ENCODE measurements at places on chromosomes 12 and 14.

DNA sequence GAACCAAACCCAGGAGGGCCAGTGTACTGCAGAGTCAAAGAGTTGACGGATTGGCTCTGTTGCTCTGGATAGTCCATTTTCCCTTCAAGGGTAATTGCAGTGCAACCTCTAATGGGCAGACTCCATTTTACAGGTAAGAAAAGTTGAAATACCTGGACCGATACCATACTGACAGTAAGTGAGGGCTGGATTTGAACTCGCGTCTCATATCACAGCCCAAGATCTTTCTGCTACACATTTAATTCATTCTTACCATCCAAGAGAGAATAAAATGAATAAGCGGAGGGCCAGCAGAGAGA, 356 bp upstream of the ZC3H14 start:
- DNase-seq: no peak

- no peak for DNase-seq
These were observed 116.4 kb downstream of the PRICKLE1 start for GRCh38 chr12:42473130-42473529.

DNA sequence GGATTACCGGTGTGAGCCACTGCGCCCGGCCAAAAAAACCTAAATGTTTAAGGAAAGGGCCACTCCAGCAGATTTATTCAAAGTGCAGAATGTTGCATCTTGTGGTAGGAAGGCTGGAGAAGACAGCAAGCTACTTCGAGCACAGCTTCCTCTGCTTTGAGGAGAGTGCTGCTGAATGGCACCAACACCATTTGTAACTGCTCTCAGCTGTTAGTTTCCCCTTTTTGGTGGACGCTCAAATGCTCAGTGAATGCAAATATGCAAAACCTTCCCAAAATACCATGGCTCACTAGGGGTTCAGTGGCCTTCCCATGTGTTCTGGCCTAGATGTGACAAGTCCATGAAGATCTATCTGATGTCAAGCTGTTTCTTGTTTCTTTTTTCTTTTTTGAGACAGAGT, 2.9 kb upstream of the TDRD9 start:
- no peak for DNase-seq

DNA sequence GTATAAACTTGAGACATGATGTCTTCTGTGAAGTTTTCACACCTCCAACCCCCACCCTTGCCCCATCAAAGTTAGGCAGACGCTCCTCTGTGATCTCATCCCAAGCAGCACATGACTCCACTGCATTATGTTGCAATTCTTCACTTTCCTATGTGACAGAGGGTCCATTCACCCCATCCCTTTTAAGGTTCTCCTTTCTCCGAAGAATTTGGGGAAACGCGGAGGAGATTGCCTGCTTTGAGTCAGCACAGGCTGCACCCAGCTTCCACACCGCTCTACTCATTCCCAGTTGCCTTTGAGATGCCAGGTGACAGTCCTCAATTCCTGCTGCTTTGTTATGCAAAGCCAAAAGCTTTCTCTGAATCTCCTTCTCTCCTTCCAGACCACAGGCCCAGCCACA, 61.8 kb downstream of the PHLDA1 start:
- DNase-seq: no peak

- DNase-seq: no peak
These were observed 8.8 kb upstream of the PEX5 start for GRCh38 chr12:7180685-7181084.

DNA sequence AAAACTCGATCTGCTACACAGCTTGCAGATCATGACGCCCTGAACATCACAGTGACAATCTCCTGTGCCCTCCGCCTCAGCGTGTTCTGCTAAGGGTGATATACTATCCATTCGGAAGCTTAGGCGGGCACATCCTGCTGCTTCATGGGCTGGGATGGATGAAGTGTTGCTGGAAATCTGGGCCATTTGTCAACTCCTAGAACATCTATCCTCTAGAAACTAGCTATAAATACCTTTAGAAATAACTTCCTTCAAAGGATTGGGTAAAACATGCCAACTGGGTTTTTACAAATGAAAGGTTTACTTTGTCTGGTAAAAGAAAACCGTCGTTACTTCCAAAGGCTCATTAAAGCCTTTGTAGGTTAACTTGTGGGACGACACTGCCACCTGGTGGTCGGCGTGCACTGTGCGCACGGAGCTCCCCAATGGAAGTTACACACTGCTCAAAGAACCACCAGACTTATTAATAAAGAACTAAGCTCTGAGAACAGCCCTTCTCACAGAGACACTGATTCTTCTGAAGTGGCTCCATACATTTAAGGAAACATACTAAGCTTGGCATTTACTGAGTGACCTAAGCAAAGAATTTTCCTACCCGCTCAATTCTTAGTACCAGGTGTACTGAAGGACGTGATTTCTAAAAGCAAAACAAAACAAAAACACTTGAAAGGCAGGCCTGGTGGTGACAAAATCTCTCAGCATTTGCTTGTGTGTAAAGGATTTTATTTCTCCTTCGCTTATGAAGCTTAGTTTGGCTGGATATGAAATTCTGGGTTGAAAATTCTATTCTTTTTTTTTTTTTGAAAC, 21.6 kb upstream of the CACNA2D4 start:
- DNase-seq: peak; percentile 92

GRCh38 chr12:100942984-100943749, 148.6 kb downstream of the ANO4 start:
- no peak for DNase-seq

GRCh38 chr12:24478254-24478653, 470.6 kb downstream of the BCAT1 start:
- DNase-seq: no peak

DNA sequence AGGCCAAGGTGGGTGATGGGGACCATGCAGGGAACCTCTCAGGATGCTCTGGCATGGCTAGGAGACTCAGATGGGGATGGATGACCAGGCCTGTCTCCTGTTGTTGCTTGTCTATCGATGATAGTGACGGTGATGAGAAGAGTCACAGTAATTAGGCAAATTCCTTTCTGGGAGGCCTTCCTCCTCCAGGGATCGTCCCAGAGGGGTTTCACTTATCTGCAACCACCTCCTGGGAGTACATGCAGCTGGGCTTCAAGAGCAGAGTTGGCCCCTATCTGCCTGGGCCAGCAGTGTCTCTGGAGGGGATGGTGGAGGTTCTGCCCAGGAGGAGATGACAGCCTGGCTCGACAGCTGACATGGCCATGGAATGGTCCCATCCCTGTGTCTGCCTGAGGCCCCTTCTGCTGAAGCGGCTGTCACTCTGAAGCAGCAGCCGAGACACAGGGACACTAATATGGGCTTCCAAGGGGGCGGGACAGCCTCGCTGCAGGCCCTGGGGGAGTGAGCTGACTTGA, 27.5 kb upstream of the OAS1 start:
- no peak for DNase-seq

GRCh38 chr12:16604596-16605252, 1.2 kb downstream of the LMO3 start:
- DNase-seq: no peak

DNA sequence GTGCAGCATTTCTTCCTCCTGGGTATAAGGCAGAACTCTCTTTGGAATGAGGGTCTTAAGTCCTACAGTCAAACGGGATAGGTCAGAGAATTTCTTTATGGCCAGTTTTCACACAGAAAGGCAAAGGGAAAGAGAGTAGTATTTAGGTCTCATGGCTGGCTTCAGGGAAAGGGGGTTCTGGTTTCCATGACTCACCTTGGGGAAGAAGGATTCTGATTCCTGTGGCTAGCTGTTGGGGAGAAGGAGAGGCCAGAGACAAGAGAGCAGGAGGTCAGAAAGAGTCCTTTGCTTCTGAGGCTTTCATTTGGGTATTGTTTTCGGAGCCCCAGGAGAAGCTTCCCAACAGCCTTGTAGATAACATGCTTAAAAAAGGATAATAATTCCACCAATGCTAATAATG, 332.5 kb downstream of the NPAS3 start:
- no peak for DNase-seq

GRCh38 chr14:86597279-86597678, 1067.3 kb downstream of the FLRT2 start:
- no peak for DNase-seq

- no peak for DNase-seq
These were observed 340.6 kb downstream of the SEC23A start for GRCh38 chr14:38762426-38762825.

GRCh38 chr14:105537580-105538474, 11.4 kb downstream of the TMEM121 start:
- DNase-seq: peak; percentile 80

DNA sequence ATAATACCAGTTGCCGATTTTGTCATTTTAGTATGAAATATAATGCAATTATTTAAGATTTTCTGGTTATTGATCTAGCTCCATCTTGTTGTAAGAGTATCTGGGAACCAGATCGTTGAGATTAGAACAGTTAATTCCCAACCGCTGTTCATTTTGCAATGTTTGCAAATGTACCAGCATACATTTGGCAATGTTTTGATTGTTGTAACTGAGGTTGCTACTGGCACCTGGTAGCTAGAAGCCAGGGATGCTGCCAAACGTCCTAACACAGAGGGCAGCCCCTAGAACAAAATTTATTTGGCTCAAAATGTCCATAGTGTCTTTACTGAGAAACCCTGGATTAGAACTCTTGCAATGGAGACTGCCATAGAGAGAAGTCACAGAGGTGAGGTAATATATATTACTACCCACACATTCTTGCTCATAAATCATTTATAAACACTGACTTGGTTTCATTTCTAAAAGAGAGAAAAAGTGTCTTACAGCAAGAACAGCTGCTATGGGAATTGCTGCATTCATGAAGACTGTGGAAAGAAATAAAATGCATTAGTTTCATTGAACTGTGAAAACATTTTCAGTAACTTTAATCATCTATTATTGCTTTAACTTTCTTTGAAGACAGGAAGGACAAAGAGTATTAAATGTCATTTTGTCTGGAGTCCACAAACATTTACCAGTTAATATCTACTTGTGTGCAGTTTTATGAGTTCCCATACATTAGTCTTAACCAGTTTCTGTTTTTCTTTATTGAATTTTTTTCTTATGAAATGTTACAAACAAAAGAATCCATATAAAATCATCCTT, 46.2 kb downstream of the ABCC9 start:
- DNase-seq: no peak

- DNase-seq: no peak
These were observed 7.7 kb upstream of the MDM2 start for GRCh38 chr12:68800294-68800693.

DNA sequence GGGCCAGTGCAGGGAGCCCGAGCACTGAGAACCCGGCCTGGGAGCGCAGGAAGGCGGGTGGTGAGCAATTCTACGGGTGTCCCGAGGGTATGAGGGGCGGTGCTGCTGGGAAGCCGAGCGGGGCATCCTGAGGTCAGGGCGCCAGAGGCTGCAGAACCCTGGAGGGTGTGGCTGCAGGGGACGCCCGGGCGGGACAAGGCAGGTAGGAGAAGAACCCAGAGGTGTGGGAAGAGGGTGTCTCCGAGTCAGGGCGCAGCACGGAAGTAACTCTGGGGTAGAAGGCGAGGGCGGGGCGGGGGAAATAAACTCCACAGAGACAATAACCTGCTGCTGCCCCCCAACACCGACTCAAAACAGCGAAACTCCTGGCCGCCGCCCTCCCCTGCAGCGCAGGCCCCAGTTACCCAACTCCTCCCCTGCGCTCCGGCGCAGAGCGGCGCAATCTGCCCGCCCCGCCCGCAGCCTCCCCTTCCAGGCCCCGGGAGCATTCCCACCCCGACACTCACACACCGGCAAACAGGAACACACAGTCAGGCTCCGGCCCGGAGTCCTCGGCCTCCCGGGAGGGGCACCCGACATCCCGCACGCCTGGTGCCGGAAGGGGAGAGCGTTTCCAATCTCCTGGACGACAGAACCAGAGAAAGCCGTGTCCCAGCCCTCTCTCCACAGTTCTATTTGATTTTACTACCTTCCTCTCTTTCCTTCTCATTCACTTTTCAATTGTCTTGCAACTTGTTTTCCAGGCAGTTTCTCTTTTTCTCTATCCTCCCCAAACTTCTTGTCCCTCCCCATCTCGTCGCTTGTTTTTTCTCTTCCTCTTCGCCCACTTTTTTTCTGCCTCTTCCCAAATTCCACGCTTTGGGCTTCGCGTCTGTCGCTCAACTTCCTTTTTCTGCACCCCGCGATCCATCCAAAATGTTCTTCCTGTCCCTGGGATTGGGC, 2.4 kb downstream of the HRK start:
- DNase-seq: peak; percentile 4

DNA sequence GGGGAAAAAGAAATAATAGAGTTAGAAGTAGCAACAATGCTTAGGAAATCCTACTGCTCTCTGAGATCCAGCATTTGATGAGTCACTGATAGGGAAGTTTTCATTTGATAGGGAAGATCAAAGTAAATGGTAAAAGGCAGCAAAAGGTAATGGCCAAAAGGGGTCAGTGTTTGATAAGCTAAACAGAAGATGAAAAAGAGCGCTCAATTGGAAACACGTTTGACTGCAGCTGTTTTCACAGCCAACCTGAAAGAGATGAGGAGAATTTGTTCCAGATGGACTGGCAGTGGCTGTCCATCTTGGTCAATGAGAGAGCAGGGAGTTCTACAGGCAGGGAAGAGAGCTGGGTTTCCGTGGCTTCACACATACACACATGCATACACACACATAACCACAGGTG, 264.2 kb downstream of the TMEM132C start:
- DNase-seq: no peak

DNA sequence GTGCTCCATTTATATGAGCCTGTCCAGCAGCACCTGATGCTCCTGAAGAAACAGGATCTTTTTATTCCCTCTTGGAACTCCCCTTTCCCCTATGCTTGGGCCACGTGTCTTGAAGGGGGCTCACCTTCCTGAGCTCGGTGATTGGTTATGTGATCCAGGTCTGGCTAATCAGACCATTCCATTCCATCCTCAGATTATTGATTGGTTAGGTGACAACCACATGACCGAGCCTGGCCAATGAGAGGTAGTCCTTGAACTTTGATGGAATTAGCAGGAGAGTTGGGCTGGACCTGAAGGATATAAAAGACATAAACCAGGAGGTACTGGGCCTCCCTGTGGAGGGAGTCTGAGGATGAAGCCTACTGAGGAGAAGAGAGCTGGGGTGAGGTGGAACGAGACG, 216.6 kb upstream of the LHX5 start:
- DNase-seq: no peak
